CD4-positive, alpha-beta memory T cell (primary cell): ENCODE measurements at places on chromosomes 11 and 22.

- DNase-seq = no peak
Observed at GRCh38 chr11:12216671-12217374, 106.4 kb downstream of the MICAL2 start.

- peak; percentile 11 for DNase-seq
Observed at GRCh38 chr11:62054484-62055121, 69.2 kb upstream of the INCENP start.

DNA sequence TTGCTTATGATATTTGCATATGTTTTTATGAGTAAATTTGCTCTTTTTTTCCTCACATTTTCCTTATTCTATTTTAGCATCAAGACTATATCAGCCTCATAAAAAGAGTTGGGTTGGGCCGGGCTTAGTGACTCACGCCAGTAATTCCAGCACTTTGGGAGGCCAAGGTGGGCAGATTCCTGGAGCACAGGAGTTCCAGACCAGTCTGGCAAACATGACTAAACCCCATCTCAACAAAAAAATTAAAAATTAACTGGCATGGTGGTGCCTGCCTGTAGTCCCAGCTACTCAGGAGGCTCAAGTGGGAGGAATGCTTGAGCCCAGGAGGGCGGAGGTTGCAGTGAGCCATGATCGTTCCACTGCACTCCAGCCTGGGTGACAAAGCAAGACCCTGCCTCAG, 148.8 kb upstream of the ANO5 start:
- DNase-seq = no peak

GRCh38 chr11:119779195-119780071, 50.4 kb upstream of the NECTIN1 start:
- DNase-seq = no peak

GRCh38 chr11:11499300-11499699, 122.5 kb downstream of the GALNT18 start:
- no peak for DNase-seq

- DNase-seq = no peak
Observed at GRCh38 chr11:78069465-78069864, 5.8 kb downstream of the THRSP start.

DNA sequence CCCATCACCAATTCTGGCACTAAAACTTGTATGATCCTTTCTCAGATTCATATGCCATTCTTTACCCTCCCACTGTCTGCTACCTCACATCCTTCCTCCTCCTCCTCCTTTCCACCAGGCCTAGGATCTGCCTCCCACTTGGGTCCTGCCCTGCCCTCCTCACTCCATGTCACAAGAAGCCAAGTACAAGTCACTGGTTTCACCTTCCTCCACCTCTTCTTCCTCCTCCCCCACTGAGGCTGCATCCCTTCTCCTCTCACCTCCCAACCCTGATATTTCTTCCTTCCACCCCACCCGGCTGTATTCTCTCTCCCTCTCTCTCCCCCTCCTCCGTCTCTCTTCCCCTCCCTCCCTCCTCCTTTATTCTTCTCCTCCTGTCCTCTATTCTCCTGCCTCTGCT, 46.6 kb downstream of the LARGE1 start:
- DNase-seq = no peak

- DNase-seq = no peak
Observed at GRCh38 chr22:49301398-49302149, 526.1 kb downstream of the BRD1 start.

GRCh38 chr11:75841739-75842138, 26.7 kb downstream of the UVRAG start:
- no peak for DNase-seq

DNA sequence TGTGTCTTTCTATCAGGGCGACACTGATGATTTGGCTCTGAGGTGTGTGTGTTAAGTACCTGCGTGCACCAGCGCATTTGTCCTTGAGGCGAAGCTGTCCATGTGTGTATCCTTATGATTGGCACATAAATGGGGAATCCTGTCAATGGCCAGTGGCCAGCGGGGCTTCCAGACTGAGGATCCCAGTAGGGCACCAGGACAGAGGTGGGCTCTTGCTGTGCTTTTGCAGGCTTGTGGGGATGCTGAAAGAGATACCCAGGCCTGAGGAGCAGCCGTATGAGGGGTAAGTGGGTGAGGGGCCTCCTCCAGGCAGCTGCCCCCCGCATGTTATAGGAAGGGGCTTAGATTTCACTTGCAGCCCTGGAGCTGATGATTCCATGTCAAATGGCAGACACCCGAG, 156.8 kb downstream of the ST3GAL4 start:
- DNase-seq = no peak

DNA sequence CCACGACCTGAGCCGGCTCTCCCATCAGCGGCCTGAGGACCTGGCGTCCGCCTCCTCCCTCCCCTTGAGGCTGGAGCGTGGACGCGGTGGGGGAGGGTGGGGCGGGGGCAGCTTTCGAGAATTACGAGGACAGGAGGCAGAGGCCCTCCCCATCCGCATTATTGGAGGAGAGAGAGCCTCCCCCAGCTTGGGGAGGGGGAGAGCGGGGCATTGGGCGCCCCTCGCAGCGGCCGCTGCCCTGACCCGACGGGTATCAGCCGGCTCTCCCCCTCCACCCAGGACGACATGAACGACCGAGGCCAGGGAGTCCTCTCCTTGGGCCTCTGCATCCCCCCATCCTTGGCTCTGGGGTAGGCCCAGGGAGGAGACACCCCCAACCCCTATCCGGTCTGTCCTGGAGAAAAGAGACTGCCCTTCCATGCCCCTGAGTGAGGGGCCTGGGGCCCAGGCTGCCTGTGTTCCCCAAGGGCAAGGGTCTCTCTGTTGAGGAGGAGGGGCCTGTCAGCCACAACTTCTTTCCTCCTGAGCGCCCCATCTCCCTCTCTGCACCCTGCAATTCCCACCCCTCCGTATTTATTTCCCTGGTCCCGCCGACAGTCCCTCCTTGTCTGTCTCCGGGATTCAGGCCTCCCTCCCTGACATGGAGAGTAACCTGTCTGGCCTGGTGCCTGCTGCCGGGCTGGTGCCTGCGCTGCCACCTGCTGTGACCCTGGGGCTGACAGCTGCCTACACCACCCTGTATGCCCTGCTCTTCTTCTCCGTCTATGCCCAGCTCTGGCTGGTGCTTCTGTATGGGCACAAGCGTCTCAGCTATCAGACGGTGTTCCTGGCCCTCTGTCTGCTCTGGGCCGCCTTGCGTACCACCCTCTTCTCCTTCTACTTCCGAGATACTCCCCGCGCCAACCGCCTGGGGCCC, 495 bp downstream of the GPR137 start:
- DNase-seq = no peak

GRCh38 chr22:22022947-22023534, 40.5 kb upstream of the TOP3B start:
- DNase-seq = no peak
